Activated CD4-positive, alpha-beta T cell treated with anti-CD3 and anti-CD28 coated beads, Interleukin-10, Interleukin-2, amounts not matched to agents 100 ng/mL and 50 ng/mL, durations not matched to agents 16 hours and 8 hours (primary cell): ENCODE measurements at places on chromosomes 3 and 15.

- DNase-seq, result no peak
These were observed 2.3 kb upstream of the ANKRD63 start for GRCh38 chr15:40285151-40285550.

DNA sequence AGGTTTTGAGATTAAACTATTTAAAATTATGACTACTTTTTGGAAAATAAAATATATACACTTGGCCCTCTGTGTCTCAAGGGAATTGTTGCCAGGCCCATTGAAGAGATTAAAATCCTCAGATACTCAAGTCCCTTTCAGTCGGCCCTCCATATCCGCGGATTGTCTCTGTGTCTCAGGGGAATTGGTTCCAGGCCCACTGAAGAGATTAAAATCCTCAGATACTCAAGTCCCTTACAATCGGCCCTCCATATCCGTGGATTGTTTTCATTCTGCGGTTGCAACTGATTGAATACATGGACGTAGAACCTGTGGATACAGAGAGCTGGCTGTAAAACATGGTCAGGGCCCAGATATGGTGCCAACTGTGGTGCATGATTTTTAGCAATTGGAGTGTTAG lies 15.7 kb upstream of the LRCH3 start:
- DNase-seq, result no peak

DNA sequence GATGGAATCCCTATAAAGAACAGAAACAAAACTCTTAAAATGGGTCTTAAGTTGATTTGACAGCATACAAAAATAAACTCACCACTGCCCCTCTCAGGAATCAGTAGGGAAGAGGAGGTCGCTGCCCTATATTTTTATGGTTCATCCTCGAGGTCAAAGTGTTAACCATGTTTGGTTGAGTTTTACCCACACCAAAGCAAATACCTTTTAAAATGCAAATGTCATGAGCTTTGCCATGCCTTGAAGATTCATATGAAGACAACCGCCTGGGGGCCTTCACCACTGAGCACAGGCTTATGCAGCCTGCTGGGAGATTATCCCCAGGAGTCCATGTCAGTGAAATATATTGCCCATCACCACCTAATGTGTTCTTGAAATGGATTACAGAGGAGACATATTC lies 66.1 kb downstream of the GLB1 start:
- peak; percentile 85 for DNase-seq

- no peak for DNase-seq
These were observed 128.3 kb upstream of the RGMA start for GRCh38 chr15:93217343-93217742.

DNA sequence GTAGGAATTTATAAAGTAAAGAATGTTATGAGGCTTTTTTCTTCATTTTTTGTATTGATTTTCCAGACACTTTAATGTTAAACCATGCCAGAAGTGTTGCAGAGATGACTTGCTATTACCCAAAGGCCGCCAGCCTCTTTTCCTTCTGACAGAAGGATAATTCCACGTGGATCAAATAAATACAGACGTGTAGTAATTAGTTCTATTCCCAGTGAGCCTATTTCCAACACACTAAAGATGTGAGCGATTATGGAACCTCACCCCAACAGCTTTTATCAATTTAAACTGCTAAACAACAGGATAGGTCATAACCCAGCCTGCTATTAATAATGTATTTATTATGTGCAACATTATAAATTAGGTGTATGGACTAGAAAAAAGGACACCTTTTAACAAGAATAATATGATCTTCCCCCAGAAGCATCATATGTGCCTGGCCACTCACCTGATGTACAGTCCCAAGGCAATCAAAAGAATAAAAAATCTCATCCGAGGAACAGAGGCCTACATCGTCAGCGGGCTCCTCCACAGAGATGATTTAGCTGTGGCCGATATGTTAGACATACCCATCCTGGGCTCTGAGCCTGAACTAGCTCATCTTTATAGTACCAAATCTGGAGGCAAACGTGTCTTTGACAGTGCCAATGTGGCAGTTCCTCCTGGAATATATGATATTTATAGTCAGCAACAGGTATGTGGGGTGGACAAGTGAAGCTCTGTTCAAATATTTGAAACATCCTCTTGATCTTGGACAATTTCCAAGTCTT lies 125.9 kb upstream of the C15orf61 start:
- DNase-seq, result no peak

GRCh38 chr3:66625505-66626216 lies 124.8 kb upstream of the LRIG1 start:
- no peak for DNase-seq

- DNase-seq, result no peak
These were observed 32.1 kb upstream of the THRB start for GRCh38 chr3:24526640-24527212.

DNA sequence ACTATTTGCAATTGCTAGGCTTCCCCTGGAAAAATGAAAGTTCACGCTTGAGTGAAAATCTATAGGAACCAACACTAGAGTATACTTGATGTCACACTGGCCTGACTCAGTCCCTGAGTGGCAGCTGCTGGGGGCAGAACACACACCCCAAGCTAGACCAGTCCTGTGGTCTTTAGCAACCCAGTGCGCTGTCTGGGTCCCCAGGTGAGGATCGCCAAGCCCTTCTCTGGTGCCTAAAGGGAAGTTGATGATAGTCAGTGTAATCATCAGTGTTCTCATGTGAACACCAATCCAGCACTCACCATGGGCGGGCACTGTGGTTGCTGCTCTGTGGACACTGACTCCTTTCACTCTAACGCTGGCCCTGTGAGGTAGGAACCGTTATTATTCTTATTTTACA lies 11.2 kb downstream of the ALDH1A3 start:
- no peak for DNase-seq

DNA sequence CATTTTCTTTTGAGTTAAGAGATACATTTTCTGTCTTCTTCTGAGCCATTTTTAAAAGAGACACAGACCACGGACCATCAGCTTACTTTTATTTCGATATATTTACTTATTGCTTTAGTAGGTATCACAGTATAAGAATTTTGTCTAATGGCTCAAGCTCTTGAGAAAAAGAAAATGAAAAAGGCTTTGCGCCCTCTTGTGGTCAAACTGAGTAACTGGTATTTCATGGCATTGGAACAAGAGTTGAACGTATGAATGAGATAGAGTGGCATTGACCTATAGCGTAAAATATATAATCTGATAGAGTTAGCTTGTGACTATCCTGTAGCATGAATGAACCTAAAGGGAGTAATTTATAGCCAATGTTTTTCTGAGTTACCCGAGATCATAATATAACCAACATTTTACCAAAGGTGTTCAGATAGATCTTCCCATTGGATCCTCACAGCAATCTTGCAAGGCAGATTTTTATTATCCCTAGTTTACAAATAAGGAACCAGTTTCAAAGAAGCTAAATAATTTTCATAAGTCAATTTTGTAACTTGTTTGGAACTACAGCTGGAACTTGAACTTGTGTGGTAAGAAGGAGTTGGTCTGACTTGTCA lies 154.6 kb downstream of the POLR2M start:
- DNase-seq, result peak; percentile 53

DNA sequence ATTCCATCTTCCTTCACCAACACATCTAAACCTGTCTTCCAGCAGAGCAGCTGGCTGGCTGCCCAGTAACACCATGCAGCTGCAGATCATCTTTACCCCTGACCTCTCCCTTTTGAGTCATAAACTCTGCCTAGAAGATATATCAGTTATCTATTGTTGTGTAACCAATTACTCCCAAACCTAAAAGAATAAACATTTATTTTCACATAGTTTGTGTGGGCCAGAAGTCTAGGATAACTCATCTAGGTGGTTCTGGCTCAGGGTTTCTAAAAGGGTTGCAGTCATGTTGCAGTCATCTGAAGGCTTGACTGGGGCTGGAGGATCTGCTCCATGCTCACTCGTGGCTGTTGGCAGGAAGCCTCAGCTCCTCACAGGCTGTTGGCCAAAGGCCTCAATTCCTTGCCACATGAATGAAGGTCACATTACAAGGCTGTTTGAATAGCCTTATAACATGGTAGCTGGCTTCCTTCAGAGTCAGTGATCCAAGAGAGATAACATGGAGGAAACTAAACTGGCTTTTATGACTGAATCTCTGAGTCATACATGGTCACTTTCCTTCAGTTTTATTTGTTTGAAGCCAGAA lies 92.8 kb downstream of the GOLIM4 start:
- no peak for DNase-seq

DNA sequence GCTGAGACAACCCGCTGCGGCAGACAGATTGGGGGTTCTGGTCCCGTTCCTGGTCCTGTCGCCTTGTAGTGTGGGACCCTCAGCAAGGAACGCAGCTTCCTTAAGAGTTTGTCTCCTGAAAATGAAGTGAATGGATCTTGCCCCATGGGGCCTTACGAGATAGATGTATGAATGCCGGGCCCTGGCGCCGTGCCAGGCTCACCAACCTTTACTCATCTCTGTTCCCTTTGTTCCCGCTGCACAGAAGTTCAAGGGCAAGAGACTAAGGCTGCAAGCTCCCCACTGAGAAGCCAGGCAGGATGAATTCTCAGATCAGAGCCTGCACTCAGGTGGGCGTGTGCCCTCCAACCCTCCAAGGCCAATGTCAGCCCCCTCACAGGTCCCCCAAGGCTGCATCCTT lies 162.7 kb upstream of the IQSEC1 start:
- DNase-seq, result no peak

GRCh38 chr3:127676456-127676855 lies 3.7 kb downstream of the ABTB1 start:
- no peak for DNase-seq

DNA sequence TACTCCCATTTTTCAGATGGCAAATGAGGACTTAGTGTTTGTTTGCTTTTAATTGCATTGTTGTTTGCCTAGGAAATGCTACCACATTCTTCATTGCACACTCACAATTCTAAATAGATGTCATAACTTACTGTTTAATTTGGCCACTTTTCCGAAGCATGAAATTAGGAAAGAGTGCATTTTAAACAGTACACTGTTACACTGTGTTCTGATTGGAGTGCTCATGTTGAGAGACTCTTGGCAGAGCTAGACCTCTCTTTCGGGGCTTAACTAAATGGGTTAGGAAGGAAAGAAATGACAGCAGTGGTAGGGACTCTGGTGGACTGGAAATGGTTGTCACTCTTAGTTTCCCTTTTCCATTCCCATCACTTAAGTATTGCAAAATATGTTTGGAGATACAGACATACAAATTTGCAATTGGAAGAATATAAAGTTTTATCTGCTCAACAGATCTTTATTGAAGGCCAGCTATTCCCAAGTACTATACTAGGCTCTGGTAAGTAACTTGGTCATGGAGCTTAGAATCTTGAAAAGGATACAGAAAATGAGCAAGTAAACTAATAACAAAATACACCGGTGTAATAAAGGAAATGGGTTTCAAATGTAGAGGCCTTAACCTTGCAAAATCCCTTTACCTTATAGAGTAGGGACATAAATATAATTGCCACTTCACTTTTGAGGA lies 90.2 kb downstream of the DCUN1D1 start:
- no peak for DNase-seq

DNA sequence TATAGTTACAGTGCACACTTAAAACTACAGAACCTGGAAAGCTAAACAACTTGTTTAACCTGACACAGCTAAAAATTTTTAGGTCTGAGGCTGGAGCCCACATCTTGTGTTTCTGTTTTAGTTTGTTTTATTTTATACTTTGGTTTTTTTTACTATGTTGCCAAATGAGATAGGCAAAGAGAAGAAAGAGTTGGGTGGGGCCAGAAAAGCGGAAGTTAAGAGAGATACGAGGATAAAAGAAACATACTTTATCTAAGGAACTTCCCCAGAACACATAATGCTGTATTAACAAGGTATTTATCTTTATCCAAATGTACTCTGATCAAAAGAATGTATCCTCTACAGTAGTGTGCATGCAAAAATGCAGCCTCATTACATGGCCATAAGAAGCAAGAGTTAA lies 1145.7 kb downstream of the EPHA3 start:
- no peak for DNase-seq

GRCh38 chr15:39582977-39583595 lies 2.2 kb downstream of the THBS1 start:
- no peak for DNase-seq

DNA sequence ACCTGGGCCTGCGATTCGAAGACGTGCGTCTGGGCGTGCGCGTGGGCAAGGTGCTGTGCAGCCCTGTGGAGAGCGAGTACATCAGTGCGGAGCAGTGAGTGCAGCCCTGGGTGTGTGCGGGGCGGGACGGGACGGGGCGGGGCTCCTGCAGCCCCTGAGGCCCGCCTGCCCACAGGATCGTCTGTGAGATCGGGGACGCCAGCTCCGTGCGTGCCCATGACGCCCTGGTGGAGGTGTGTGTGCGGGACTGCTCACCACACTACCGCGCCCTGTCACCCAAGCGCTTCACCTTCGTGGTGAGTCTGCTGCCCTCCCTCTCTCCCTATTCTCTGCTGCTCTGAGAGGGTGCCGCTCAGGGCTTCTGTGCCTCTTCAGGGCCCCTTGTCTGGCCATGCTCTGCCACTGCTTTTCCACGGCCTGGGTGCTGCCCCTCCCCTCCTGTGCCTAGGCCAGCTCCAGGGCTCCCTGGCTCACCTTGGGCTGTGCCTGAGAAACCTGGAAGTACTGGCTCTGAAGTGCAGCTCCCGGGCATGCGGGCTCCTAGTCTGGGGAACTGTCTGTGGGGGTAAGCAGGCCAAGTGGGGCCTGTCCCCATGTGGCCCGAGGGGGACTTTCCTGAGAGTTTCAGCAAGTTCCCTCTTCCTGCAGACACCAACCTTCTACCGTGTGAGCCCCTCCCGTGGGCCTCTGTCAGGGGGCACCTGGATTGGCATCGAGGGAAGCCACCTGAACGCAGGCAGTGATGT lies 31.8 kb downstream of the PLXNA1 start:
- no peak for DNase-seq

DNA sequence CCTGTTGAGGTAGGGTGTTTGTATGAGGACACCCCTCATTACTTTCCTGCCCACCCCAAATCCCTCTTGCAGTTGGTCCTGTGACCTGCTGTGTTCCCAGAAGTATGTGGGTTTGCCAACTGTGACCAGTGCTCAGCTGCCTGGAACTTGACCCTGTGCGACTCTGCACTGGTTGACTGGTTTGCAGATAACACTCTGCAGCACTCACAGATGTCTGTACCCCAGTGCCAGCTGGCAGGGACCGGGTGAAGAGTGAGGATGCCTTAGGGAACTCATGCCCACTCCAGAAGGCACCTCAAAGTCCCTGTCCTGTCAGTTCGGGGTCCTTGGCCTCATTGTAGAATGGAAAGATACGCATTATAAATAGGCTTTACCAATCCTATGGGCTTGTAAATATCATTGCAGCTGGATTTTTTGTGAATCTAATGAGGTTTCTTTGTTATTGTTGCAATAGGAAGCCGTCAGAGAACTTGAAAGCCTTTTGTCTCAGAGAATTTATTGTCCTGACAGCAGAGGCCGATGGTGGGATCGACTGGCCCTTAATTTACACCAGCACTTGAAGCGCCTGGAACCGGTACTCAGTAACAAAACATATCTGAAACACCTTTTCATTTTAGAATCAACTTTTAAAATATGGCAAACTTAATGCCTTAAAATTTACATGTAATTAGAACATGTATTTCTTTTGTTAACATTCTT lies 18.2 kb downstream of the FAN1 start:
- no peak for DNase-seq

- DNase-seq, result no peak
These were observed 20.7 kb upstream of the ERC2 start for GRCh38 chr3:56488812-56489600.

DNA sequence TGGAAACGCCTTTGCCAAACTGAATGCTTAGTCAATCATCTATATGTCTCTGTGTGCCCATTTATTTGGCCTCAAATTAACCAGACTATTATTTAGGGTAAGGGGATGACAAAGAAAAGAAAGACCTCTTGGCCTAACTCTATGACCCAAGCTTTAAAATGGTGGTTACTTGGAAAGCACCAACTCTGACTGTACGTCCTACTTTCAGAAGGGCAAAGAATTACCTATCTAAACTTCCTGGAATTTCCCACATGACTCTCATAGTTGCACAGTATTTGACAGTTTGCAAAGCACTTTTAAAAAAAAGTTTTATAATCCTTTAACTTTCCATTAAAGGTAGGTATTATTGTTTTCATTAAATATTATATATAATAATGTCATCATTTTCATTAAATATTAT lies 6.3 kb upstream of the MTHFS start:
- DNase-seq, result no peak
